ENCODE measurements at places on chromosomes 2 and 18.

DNA sequence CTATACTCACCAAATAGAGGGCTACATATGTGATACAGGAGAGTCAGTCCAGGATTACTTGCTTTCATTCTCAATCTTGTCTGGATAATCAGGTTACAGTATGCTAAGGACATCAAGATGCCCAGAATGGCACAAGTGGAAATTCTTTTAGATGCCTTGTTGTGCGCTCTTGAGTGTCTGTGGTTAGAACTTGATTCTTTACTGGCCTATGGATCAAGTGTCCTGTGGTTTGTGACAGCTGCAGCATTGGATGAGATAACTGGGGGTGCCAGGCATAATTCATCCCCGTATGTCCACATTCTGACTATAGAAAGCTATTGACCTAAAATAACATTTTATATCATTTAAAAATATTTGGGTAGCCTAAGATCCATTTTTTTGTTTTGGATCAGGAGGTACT lies 40.1 kb downstream of the CDC42EP3 start:
- no peak for DNase-seq

DNA sequence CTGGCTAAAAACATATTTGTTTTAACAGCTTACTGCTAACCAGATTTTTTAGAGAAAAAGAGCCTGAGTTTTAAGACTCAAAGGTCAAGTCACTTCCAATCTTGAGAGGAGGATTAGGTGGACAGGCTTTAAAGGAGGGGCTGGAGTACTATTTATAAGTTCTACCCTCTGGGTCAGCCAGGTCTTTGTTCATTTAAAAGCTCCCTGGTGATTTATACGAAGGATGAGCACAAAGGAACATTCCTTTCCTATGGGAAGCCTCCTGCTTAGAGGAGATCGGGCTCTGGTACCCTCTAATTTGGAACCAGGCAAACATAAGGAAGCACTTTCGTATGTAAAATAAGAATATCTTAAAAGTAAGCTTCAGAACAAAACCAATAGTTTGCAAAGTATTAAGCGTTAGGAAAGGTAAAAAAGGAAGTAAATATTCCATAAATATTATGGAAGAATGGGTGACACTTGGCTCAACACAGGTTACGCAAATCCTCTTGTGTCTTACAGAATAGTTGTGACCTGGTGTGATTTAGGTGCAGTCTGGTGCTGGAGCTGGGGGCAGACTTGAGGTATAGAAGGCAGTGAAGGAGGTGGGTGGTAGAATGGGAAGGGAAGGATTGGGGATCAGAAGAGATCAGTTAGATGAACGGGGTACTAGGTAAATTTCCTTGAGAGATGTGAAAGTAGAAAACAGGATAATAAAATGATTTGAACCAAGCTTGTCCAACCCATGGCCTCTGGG lies 35.6 kb downstream of the PDE6D start:
- DNase-seq: no peak

DNA sequence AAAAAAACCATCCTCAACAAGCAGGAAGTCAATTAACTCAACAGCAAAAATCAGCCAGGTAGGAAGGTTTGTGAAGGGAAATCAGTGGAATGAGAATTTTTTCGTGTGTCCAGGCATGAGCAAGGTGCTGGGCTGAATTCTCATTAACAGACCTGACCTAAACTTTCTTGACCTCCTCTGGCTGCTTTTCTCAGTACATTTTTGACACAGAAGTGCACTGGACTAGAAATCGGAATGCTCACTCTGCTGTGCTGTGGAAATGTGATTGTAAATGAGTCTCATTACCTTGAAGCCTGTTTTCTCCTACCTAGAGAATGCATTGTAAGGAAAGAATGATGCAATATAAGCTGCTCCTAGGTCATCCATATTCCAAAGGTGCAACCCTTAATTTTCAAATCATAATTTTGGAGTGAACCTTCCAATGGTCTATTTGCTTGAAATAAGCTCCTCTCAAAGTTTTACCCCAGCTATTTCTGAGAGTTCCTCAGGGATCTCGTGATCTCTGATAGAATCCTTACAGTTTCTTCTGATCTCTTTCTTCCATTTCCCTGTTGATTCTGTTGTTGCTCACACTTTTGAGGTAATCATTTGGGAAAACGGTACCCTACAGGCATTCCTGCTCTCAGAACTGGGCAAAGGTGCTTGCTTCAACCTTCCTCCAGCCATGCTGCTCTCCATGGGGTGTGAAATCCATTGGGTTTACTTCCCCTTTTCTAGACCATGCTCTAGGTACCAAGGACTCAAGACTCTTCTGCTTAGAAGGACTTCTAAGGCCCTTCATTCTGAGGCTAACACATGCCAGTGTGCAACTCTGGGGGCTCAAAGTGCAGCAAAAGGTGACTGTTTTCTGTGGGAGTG lies 104.9 kb upstream of the ITPRID2 start:
- DNase-seq: no peak

DNA sequence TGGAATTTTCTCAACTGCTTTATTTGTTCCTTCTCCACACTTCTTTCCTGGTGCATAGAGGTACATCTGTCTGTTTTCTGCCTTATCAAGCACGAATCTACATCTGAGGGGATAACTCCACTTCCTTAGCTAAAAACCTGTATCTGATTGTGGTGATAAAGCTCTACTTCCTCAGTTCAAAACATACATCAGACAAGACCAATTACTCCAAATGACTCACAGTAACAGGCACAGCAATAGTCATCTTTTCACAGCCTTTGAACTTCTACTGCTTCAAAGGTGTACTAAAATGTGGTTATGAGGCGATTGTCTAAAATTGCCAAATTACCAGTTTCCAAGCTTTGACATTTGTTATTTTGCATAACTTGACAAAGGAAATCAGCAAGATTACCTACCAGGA lies 803.6 kb upstream of the ZEB2 start:
- DNase-seq: no peak

DNA sequence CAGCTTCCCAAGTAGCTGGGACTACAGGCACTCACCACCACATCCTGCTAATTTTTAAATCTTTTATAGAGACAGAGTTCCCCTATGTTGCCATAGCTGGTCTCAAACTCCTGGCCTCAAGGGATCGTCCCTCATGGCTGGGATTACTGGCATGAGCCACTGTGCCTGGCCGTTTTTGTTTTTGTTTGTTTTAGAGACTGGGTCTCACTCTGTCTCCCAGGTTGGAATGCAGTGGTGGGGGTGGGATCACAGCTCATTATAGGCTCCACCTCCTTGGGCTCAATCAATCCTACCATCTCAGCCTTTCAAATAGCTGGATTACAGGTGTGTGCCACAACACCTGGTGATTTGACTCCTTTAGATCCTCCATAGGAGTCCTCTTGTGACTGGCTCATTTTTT lies 19.5 kb upstream of the ZDBF2 start:
- DNase-seq: no peak

DNA sequence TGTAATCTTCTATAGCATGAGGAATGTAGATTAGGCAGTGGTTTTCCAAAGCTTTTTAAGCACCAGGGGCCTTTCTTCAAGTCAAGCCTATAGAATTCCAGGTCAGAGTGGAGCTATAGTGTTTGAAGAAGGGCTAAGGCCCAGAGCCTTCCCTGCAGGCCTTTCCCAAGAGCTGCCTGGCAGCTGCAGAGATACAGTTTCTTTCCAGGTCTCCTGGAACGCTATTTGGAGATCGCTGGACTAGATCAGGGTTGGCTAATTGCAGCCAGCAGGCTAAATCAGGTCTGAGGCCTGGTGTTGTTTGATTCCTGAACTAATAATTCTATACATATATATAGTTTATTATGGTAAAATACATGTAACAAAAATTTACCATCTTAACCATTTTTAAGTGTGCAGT lies 319.0 kb upstream of the SPRED2 start:
- no peak for DNase-seq

- no peak for DNase-seq
These were observed 49.6 kb upstream of the BZW1 start for GRCh38 chr2:200762127-200762526.

DNA sequence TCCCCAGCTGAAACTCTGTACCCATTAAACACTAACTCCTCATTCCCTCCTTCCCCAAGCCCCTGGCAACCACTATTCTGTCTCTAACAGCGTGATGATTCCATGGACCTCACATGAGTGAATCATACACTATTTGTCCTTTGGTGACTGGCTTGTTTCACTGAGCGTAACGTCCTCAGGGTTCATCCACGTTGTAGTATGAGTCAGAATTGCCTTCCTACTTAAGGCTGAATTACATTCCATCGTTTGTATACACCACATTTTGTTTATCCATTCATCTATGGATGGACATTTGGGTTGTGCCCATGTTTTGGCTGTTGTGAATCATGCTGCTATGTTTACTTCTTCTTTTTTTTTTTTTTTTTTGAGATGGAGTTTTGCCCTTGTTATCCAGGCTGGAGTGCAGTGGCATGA lies 19.6 kb upstream of the CABLES1 start:
- no peak for DNase-seq

DNA sequence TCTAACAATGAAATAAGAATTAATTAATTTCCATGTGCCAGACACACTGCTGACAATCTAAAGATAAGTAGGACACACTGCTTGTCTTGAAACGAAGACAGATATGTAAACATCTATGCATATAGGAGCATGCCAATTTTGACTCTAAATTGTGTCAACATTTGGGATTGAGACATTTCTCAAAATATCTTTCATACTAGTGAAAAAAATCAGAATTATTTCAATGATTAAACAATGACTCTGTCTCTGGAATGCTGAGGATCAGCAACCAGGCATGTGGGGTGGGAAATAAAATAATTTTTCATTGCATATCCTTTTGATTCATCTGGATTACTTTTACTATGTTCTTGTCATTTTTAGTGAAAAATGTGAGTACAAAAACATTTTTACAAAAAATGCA lies 262.6 kb upstream of the SYT4 start:
- DNase-seq: no peak

- DNase-seq: no peak
These were observed 249.8 kb downstream of the ACKR3 start for GRCh38 chr2:236819275-236820002.

- no peak for DNase-seq
These were observed 133.7 kb downstream of the ACOXL start for GRCh38 chr2:110866045-110866444.

GRCh38 chr2:46379213-46380037 lies 82.2 kb downstream of the EPAS1 start:
- no peak for DNase-seq

GRCh38 chr2:134368009-134368817 lies 114.3 kb downstream of the MGAT5 start:
- no peak for DNase-seq

DNA sequence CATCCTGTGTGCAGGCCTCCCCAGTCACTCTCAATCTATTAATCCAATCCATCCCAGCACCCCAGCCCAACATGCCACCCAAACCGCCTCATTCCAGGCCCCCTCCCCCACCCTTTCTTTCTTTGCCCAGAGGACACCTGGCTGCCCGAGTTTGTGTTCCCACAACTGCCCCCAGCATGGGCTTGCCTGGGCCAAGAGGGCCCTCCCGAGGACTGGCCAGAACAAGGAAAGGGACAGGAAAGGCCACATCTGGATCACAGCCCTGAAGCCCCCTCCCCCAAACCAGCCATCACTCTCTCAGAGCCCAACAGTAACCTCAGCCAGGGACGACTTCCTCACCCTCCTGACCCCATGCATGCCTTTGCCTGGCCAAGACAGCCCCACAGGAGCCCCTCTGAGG lies 1.2 kb downstream of the TNS1 start:
- no peak for DNase-seq

- DNase-seq: no peak
These were observed 155.8 kb upstream of the ALKAL2 start for GRCh38 chr2:443741-444140.

DNA sequence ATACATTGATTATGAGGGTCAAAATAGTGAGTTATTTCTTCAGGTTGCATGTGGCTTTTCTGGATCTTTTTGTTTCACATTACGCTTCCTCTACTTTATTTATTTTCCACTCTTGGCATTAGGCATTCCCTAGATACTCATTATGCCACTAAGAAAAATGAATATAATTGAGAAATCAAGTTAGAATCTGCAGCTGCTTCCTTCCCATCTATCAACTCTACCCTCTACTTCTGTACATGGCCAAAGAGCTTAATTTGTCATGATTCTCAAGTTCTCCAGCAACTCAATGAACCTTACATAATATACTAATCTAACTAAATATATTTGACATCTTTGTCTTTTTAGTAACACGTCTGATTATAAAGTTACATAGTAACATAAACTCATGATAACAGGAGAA lies 598.1 kb upstream of the LRRTM4 start:
- DNase-seq: no peak

GRCh38 chr2:55054106-55054875 lies 4.0 kb upstream of the RTN4 start:
- no peak for DNase-seq

- DNase-seq: no peak
These were observed 6.1 kb downstream of the ZFP36L2 start for GRCh38 chr2:43220229-43220751.

- DNase-seq: no peak
These were observed 84.5 kb downstream of the RAPH1 start for GRCh38 chr2:203450561-203450960.

DNA sequence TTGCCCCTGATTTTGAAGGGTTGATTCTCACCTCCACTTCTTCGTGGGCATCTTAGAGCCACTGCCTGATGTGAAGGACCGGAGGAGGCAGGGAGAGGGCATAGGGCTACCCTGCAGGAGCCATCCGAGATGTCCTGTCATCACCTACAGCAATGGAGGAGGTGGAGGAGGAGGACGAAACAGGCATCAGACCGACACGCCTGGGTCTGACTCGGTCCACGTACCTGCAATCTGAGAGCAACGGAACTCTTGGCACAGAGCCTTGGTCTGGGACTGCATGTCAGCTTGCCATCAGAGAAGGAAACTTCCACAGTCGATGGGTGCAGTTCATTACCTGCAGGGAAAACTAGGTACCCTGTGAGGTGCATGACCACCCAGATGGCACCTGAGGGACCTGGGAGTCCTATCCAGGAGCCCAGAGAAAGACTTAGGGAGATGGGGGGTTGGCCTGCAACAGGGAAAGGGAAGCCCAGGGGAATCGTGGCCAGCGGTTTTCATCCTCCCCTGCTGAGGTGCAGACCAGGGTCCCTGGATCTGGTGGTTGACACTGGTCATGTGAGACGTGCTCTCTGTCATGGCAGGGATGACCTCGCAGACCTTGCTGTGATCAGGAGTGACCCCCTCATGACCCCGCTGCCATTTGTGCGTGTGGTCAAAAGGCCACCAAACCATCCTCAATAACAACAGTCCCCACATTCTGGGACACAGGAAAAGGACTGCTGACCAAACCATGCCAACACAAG lies 190.8 kb downstream of the SEPTIN10 start:
- no peak for DNase-seq

DNA sequence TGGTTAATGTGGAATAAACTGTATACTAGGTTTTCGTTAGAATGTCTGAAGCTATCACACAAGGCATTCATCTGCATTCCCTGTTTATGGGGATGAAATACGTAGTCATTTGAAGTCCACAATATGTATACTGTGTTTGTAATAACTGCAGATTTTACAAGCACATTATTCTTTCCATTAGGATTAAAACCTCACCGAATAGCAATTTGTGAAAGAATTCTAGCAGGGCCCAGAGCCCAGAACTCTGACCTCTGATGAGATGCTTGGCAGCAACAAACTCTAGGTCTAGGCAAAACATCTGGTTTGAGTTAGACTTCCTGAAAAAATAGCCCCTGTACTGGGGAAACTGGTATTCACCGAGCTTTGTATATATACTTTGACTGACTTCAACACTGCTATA lies 158.2 kb downstream of the SRBD1 start:
- no peak for DNase-seq
